ENCODE measurements at places on chromosomes 5 and 9.

- no peak for DNase-seq
Observed at GRCh38 chr5:110477911-110478310, 248.6 kb downstream of the TMEM232 start.

DNA sequence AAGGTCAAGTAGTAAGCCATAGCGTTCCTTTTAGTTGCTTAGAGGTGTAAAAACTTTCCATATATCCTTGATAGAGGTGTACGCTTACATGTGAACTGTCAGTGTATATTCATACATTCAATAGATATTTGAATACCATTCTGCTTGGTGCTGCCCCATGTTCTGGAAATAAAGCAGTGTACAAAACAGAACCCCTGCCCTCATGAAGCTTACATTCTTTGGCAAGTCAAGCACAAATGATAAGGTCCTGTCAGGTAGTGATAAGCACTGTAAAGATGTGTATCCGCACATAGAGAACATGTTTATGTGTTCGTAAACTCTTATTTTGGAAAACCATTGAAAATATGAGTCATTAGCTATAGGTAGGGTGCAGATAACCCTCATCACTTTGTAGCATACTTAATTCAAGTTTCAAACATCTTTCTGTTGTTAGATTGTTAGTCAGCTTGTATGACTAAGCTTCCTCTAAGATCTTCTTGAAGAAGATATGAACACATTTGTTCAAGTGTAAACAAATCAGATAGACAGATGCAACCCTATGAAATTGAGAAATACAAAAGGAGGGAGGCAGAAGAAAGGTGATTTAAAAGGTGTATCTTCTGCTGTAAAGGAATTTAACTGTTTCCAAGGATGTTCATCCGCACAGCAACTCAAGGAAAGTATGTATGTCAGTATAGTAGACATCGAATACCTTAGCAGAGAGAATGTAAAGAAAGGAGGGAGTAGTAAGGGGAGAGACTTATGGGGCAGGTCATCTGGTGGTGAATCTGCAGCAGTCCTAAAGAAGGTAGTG, 1.6 kb downstream of the GTF3C4 start:
- no peak for DNase-seq

DNA sequence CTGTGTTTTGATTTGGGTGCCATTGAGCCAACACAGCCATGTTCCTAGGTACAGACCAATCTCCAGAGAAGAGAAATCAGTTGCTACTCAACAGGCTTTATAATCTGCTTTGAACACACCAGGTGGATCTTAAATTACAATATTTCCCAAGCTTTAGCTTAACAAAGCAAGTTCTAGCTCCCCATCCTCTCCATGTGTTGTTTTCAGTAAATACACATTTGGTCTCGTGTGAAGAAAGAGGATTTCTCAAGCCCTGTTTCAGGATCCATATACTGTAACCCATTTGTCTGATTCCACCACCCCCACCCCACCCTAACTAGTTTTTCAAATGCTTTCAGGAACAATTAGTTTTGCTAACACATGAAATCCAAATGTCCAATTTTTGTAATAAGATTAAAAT, 109.6 kb upstream of the NIPBL start:
- no peak for DNase-seq

DNA sequence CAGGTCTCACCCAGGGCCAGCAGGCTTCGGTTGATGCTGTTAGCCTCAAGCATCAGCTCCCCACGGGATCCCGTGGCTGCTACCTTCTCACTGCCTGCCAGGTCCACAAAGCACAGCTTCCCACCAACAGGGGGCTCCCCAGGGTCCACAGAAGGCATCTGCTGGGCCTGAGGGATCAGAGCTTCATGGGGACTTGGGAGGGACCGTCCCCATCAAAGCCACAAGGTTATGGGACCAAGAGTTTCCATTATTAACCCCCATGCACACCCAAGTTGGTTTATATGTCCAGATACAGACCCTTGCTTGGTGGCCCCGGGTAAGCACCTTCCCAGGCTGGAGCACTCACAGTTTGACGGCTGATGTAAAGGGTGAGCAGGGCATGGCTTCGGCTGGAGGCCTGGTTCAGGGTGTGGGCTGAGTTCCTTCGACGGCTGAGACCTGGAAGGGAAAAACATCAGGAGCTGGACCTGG, 3.0 kb downstream of the KIF12 start:
- no peak for DNase-seq

DNA sequence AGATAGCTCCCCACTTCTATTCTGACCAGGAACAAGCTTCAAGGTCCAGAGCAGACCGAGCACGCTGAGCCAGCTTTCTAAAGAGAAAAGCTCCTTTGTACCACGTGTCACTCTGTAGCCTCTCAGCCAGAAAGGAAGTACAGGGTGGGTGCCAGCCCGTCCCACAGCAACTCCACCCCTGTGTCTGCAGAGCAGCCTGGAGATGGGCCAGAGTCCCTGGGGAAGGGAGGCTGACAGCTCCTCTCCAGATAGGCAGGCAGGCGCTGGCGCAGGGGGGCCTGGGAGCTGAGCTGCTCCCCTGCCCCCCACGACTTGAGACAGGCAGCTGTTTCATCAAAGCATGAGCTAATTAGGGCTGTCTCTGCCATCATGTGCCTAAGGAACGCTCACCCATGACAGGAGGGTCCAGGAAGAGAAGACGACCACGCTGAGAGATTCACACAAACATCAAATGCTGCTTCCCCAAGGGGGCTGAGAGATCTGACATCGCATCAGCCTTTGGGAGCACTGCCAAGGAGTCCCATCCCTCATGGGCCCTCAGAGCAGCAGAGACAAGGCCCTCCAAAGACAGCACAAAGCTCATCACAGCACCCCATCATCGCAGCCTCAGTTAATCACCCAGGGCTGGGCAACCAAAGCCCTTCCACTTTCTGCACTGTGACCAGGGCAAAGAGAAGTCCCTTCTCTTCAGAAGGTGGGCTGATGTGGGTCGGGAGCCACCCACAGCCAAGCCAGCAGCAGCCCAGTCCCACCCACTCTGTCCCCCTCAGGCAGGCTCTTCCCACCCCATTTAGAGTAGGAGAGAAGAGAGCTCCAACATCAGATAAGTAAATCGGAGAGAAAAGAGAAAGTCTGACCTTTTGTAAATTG, 78.5 kb upstream of the LRRTM2 start:
- DNase-seq = peak; percentile 95

DNA sequence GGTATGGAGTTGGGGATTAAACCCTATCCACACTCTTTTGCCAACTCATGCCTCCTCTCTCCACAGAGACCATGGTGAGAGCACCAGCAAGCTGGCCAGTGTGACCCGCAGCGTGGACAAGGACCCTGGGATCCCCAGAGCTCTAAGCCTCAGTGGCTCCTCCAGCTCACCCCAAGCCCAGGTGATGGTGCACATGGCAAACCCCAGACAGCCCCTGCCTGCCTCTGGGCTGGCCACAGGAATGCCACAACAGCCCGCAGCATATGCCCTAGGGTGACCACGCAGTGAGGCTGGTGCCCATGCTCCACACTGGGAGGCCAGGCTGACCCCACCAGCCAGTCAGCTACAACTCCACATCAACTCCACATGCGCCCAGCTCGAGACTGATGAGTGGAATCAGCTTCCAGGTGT, 11.5 kb upstream of the CARD19 start:
- DNase-seq = no peak

DNA sequence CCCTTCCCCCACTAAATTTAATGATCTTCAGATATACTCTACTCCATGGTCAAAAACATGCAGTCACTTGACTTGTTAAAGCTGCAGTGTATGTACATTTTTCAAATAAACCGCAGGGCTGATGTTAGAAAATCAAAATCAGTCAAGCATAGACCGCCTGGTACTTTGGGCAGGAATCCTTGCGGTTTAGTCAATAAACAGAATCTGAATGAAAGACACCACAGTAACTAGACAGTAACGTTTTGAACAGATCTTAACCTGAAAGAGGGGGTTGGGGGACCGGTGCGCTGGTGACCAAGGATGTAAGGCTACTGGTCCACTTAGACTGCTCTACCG, 188.8 kb downstream of the BNC2 start:
- DNase-seq = no peak
